ENCODE measurements at places on chromosomes 6 and 20.

DNA sequence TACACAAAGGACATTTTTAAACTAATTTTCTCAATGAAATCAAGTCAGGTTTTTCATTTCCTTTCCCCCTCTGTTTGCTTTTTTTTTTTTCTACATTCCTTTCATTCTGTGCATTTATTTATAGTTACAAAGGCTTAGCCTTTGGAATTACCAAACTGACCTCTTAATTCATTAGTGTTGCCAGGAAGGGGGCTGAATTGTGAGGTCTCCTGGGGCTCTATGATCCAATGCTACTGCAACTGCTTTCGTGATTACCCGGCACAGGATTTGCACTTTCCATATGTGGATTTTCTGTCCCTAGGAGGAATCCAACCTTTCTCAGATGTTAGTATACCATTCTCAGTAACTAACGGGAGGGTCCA is 35.3 kb downstream of the NEDD9 start:
- DNase-seq = peak; percentile 64

DNA sequence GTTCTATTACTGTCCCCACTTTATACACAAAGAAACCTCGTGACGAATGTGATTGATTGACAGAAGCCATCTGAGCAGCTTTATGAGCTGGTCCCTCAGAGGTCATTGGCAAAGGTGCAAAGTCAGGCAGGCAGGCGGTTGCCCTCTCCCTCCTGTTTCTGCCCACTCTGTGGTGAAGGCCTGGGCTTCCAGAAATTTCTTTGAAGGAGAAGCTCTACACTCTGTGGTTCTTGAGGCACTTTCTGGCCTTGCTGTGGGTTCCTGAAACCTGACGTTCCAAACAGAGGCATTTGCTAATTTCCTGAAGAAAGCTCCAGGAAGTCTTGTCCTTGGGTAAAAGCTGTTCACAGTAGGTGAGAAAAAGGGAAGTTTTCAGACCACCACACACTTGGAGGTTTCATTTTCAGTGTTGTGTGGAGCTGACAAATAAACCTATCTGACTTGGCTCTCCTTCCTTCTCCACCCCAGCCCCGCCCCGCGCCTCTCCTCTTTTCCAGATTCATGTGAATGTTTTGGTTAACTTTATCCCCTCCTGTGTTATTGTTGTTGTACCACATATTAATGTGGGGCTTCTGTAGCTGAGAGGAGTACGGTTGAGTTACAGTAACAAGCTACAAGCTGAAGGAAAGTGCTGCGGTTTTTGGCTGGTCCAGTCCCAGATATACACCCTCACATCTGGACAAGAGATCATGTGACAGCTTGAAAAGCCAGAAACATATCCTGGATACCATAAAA is 274.1 kb downstream of the CLIC5 start:
- no peak for DNase-seq

- DNase-seq = no peak
Measured at GRCh38 chr20:35329435-35330139, 37.4 kb upstream of the FAM83C start.

GRCh38 chr6:56742122-56742791 is 99.6 kb upstream of the DST start:
- DNase-seq = no peak

All from GM04504 (cell line).